ENCODE measurements at places on chromosomes 2 and 18. TPM values are rescaled to one million over a fixed set of nuclear protein-coding genes. Genes with fewer than 3 reads are reported as not detected.

Gene SMAD2
- total RNA-seq: 156 TPM

Gene SERPINB3
- not detected for total RNA-seq

Gene SMYD1
- total RNA-seq: not detected

Gene PPP1R1C
- total RNA-seq: not detected

Gene CENPA
- total RNA-seq: 58.7 TPM

Gene MALL
- total RNA-seq: not detected

Gene LOXHD1
- total RNA-seq: 0.26 TPM

- DNase-seq: no peak
These were observed 128.7 kb downstream of the UXS1 start for GRCh38 chr2:106065268-106065982.

GRCh38 chr18:49609256-49610021 lies 47.6 kb downstream of the LIPG start:
- DNase-seq: no peak

DNA sequence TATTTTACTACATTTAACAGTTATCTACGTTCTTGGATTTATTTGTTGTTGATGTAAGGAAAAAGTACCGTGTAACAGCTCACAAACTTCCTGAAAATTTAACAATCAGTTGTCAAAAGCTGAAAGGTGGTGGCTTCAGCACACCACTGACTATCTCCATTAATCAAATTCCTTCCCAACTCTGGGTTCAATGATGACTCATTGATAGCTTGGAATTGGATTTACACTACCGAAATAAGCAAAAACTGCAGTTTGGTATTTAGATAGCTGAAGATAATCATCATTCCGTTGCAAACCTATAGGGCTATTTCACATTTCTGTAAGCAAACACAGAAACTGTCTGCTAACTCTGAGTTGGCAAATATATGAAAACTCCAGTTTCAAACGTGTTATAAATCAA lies 322.3 kb upstream of the TFPI start:
- no peak for DNase-seq

- DNase-seq: no peak
These were observed 83.8 kb upstream of the RIOK3 start for GRCh38 chr18:23369266-23369665.

GRCh38 chr2:145007093-145007959 lies 487.4 kb upstream of the ZEB2 start:
- DNase-seq: no peak

GRCh38 chr2:118089139-118089800 lies 999 bp downstream of the INSIG2 start:
- peak; percentile 53 for DNase-seq

- no peak for DNase-seq
These were observed 261.6 kb upstream of the ZNF804A start for GRCh38 chr2:184336688-184337087.

DNA sequence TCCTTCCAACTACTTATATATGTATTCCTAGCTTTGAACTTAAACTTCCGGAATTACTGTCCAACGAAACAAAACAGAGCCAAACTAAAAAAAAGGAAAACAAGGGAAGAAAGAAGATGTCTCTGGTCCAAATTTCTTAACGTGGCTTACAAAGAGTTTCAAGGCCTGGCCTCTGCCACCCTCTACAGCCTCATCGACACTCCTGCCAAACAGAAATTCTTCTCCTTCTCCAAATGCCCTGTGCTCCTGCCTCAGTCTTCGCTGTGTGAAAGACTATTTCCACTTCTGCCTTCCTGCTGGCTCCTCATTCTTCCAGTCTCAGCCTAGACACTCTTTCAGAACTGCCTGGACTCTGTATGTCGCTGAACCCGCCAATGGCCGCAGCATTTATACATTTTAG lies 249.2 kb downstream of the TXNL1 start:
- DNase-seq: no peak

DNA sequence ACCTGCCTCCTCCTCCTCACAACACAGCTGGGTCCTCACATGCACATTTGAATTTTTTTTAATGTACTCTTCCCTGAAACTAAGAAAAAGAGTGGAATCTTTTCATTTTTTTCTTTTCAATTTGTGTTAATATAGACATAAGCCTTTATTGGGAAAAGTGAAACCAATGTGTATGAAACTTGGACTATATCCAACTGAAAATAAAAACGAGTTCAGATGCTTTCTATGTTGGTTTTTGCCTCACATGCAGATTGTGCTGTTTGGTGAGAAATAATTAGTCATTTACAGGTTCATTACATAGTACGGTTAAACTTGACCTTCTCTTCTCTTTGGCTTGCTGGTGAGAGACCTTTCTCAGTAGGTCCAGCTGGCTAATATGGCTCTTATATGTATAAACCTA lies 515.2 kb upstream of the FANCL start:
- no peak for DNase-seq

GRCh38 chr2:229230911-229231310 lies 40.2 kb downstream of the PID1 start:
- DNase-seq: no peak

DNA sequence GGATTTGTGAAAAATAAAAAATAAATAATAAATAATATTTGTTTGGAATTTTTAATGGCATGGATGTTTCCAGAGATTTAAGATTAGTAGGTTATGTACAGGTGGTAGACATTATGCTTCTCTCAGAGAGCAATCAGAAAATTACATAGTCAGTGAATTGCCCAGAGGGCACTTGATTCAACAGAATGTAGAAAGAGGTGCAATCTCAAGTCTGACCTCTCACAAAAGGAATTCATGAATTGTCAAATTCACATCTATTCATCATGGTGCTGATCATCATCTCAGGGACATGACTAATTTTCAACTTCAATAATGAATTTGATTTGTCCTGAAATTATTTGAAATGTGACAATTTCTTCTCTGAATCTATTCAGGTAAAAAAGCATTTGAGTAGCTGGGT lies 172.5 kb downstream of the PDE11A start:
- no peak for DNase-seq

DNA sequence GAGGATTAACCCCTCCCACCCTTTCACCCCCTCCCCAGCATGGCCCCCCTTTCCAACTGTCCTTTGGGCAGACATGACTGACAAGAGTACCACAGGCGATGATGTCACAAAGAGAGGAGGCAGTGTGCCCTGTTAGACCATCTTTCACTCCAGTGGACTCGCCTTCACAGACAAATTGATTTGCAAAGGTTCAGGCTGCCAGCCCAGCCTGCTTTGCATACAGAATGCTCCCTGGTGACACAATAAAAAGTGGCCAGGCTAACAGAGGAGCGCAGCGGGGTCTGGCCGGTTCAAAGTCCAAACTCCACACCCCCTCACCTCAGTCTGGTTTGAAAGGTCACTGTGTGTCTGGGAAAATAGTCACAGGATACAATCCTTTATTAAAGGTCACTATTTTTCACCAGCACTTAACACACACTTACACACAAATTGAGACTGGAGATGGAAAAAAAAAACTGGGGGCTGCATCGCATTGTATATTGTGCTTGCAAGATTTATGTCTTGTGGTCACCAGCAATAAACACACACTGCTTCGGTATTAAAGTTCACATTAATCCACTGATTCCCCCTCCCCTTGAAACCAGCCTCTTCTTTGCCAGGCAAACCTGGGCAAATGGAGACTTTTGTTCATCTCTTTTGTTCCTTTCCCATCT lies 236.9 kb downstream of the BCL11A start:
- no peak for DNase-seq

- no peak for DNase-seq
These were observed 50.8 kb downstream of the NCK2 start for GRCh38 chr2:105795575-105795934.

GRCh38 chr2:185665251-185665814 lies 73.3 kb upstream of the FSIP2 start:
- DNase-seq: no peak
